SK-N-SH (cell line): ENCODE measurements at places on chromosomes 2 and 18.
A peak's percentile ranks its signal among the peaks of the same experiment; 100 is the strongest.

DNA sequence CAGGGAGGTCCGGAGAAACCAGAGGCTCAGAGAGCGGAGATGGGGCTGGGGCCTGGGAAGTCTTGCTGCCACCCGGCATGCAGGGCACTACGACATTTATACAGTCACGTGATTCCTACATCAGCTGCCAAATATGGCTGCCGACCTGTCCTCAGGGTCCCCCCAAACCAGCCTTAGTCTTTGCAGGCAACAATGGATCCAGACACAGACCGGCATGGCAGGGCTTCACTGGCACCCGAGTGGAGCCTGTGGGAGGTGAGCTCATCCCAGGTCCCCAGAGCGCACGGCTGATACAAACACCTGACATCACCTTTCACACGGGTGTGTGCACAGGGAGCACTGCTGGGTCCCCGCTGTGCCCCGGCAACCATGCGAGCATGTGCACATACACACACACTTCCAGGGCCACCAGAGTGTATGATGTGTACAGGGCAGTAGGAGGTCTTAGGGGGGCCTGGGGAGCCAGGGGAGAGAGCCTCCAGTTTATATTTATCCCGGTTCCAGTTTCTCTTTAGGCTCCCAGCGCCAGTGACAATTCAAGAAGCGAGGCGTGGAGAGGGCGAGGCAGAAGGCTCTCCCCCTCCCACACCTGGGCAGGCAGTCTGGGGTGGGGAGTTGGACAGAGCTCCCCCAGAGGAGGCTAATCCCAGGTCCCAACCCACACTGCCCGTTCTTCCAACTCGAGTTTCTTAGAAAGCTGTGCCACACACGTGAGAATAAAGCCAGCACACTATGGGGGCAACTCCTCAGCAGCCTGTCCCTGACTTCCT lies 2.7 kb downstream of the SEMA4C start:
- no peak for DNase-seq

- DNase-seq, result no peak
These were observed 56.7 kb upstream of the EML6 start for GRCh38 chr2:54666634-54667265.

DNA sequence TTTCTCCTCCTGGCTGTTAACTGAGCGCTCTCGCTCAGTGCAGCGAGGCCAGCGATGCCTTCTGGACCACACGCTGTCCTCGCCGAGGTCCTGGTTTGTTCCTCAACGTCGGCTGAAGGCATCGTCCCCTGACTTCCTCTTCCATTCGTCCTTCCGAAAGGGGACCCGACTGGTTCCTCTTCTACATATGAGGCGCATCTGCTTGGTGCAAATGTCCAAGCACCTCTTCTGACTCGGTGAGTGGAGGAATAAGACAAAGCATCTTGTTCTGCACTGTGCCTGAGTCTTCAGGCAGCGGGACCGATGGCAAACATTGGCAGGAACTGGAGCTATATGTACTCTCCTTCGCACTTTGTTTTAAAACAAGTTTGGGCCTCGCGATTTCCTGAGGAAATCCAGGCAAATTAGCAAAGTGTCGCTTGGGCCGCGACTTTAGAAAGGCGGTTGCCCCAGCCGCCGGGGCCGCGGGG lies 621 bp upstream of the KCNS3 start:
- peak; percentile 41 for DNase-seq

GRCh38 chr2:236565879-236566402 lies 3.7 kb upstream of the ACKR3 start:
- DNase-seq, result no peak

- no peak for DNase-seq
These were observed 55.2 kb downstream of the ZEB2 start for GRCh38 chr2:144464730-144465129.

- DNase-seq, result peak; percentile 51
These were observed 56.8 kb downstream of the ATF2 start for GRCh38 chr2:175111200-175111657.

DNA sequence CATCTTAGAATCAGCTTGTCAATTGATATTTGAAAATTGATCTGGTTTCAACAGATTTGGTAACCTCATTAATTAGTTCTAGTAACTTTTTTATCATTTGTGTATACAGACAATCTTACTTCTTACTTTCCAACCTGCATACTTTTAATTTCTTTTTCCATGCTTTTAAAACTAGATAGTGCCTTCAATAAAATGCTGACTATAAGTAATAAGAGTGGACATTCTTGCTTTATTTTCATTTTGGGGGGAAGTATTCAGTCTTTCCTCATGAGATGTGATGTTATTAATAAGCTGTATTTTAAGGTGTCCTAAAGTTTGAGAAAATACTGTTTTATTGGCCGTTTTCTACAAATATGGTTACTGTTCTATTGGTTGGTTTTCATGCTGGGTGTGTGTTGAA lies 109.1 kb downstream of the KCNH7 start:
- no peak for DNase-seq

GRCh38 chr2:96374211-96374951 lies 38.8 kb downstream of the NCAPH start:
- DNase-seq, result peak; percentile 64

- no peak for DNase-seq
These were observed 54.7 kb downstream of the BCL2 start for GRCh38 chr18:63264871-63265270.

- no peak for DNase-seq
These were observed 39.6 kb downstream of the REV1 start for GRCh38 chr2:99450199-99450598.

DNA sequence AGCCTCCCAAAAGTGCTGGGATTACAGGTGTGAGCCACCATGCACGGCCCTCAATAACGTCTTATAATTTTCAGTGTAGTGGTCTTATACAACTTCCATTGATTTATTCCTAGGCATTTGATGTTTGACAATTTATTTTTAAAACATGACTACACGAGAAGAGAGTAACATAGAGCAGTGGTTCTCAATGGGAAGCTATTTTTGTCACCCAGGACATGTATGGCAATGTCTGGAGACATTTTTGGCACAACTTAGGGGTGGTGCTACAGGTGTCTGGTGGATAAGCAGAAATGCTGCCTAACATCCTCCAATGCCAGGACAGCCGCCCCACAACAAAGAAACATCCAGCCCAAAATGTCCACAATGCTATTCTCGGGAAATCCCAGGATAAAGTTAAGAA lies 12.7 kb upstream of the ANXA4 start:
- no peak for DNase-seq

DNA sequence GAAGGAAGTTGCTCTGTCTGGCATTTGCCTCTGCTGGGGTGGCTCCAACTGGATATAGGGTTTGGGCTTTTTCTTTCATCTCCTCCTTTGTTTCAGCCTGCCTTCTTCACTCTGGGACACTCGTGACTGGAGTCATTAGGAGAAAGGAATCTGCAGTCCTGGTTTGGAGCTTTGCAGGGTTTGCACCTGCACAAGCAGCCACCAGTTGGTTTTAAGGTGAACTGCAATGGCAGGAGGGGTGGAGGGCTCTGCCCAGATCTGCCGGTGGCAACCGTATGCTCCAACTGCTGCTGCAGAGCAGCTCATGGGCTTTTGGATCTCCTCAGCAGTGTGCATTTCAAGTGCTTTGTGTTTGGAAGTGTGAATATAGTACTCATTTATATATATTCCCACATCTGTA lies 131.3 kb upstream of the MGAT5 start:
- no peak for DNase-seq

- no peak for DNase-seq
These were observed 507.6 kb downstream of the PID1 start for GRCh38 chr2:228763379-228763981.

DNA sequence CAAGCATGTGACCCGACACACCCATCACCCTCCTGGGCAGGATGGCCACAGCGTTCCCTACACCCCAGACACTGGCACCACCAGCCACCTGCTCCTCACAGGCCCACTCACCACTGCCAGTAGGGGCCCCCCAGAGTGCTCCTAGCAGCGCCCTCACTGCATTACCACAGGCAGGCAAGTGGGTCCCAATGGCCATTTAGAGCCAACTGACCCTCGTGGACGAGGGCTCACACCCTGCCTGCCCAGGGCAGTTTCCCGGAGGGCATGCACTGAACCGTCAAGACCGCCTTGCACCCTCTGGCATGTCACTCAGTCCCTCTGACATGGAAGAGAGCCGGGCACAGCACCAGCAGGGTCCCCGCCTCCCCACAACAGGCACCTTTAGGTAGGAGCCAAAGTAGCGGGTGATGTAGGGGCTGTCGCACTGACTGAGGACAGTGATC lies 7.3 kb downstream of the STK25 start:
- DNase-seq, result peak; percentile 10

- no peak for DNase-seq
These were observed 63.4 kb downstream of the BMP10 start for GRCh38 chr2:68807821-68808266.

DNA sequence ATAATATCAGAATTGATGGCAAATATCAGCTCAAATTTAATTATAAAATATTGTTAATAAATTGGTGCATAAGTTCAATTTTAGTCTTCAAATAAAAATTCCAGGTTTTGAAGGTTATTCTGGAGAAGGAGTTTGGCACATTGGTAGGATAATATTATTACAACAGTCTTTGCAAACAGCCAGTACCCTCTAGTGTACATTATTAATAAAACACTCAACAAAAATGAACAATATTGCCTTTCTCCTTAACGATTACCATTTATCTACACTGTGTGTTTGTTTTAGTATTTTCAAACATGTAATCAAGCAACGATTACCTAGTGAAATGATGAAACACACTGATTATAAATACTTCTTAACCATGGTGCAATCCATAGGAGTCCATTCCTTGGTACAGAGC lies 334.0 kb upstream of the FSIP2 start:
- no peak for DNase-seq

GRCh38 chr2:207525296-207525695 lies 4.5 kb upstream of the CREB1 start:
- no peak for DNase-seq

DNA sequence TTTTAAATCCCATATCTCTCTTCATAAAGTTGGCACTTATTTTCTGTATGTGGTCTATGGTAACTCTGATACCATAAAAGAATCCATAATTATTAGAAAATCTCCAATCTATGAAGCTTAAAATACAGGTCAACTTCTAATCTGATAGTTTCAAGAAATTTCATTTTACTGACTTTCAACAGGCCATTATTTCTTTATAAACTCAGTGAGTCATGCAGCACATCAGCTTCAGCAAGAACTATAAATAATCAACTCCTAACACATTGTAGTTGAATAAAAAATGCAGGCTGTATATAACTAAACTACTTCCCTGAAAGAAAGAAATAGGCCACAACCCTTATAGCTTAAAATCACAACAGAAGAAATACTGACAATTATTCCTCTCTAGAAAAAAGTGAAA lies 204.3 kb upstream of the CCDC150 start:
- DNase-seq, result no peak

GRCh38 chr2:162433491-162433890 lies 89.6 kb downstream of the GCA start:
- no peak for DNase-seq

GRCh38 chr2:195532628-195533271 lies 124.3 kb upstream of the SLC39A10 start:
- DNase-seq, result no peak

DNA sequence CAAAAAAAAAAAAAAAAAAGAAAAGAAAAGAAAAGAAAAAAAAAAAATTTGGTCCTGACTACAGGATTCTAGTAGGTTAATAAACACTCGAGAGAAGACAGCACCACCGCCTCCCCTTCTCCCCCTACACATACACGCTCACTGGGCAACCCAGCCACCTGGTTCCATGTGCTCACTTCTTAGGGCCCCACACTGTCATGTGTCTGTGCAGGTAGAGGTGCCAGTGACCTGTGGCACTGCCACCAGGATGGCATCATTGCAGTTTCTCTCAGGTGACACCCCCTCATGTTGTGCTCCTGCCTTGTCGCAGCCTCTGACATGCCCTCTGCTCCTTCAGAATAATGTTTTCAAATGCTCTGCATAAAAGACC lies 39.7 kb upstream of the LYPD6B start:
- no peak for DNase-seq

DNA sequence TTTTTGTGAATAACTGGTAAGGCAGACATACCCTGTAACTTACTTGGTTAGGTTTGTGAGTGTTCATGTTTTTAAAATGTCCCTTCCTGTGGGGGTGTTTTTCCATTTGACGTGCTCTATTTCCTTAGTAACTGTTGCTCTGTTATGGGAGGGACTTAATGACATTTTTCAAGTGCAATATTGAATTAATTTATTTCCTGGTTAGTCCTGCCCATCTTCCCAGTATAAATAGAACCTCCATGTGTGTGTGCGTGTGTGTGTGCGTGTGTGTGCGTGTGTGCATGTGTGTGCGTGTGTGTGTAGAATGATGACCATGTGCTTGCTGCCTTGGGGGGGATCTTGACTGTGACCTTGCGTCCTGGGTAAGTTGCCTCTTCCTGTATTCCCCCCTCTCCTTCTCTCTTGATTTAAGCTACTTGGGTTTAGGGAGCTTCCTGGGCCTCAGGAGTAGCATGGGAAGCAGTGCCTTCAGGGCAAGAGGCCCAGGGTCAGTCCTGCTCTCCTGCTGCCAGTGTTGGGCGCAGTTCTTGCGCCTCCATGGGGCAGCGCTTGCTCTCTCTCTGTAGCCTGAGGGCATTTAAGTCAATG lies 163.9 kb downstream of the LDLRAD4 start:
- DNase-seq, result peak; percentile 50

DNA sequence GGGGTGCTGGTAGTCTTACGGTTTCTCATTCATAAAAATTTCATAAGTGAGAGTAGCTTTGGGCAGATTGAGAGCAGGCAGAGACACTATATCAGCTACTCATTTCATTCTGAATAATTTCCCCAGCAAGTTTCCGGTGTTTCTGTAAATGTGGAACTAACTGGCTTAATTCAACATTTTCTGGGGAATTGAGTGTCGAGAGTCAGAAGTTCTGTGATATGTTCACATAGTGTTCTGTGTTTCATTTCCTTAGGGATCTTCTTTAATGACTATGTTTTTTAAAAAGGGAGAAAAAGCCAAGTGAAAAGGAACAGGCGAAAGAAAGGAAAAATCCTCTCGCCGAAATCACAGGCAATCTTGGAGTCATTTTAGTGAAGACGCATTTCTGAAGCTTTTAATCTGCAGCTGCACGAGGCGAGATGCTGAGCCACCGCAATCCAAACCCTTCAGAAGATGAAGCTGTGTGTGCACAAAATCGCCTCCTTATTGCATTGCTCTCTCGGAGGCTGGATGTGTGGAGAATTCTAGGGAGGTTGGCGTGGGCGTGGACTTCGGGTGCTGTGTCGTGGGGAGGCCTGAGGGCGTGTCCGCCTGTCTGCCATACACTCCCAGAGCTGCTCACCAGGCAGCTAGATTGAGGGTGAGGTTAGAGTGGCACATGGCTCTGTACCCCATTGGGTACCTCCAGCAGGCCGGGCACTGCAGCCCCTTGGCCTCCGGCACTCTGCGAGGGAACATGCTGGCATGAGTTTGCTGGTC lies 38.4 kb upstream of the HDAC4 start:
- DNase-seq, result no peak

GRCh38 chr2:46769809-46770208 lies 145.8 kb downstream of the MCFD2 start:
- DNase-seq, result no peak

- DNase-seq, result no peak
These were observed 36.5 kb downstream of the MYO3B start for GRCh38 chr2:170214309-170214948.

GRCh38 chr2:127649100-127649611 lies 3.2 kb downstream of the GPR17 start:
- no peak for DNase-seq
